ENCODE measurements at places on chromosomes 6 and 20.

GRCh38 chr6:129704708-129705107, 5.3 kb downstream of the ARHGAP18 start:
- no peak for DNase-seq

DNA sequence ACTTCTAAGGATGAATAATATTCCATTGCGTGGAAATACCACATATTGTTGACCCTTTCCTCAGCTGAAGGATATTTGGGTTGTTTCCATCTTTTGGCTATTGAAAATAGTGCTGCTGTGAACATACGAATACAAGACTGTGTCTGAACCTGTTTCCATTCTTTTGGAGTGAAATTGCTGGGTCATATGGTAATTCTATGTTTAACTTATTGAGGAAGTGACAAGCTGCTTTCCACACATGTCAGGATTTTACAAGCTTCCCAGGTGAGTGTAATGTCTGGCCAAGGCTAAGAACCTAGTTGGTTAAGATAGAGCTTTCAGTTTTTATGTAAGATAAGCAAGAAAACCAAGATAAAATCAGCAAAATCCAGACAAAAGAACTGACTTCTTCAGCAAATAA, 48.8 kb downstream of the PPP1R3G start:
- DNase-seq = no peak

DNA sequence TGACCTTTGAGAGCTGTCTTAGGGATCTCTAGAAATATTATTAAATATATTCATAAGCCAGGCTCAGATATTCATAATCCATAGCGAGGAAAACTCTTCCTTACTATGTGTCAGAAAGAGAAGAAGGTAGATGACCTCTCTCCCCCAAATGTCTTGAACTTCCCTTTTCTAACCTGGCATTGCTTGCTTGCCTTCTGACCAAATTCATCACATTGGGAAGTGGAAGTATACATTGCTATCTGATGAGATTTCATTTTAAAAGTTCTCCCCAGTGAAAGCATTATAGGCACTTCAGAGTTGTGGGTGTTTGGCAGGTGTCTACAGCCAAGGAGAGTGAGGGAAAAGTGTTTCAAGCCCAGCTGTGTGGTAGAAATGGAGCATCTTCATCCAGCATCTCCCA, 197.3 kb downstream of the ZFAND3 start:
- DNase-seq = no peak

DNA sequence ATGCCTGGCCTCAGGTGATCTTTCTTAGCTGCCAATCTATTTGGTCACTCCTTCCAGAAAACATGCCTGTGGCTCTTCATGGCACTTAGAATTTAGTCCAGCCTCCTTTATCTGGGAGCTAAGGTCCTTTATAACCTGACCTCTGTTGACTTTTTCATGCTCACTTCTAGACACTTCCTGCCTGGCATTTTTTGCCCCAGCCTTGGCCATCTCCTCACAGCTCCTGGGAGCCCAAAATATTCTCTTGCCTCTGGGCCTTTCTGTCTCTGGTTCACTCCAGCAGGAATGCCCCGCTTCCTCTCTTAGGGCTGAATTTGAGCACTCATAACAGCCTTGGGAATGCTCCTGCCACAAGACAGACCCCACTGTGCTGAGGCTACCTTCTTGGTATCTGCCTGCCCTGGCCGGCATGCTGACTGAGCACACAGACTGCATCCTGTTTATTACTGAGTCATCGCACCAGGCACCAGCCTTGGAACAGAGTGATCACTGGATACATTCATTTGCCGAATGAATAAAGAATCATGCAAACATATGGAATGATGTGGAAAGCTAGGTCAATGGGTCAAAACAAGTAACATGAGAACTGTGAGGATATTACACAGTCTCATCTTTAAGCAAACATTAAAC, 5.8 kb upstream of the EEF1E1 start:
- no peak for DNase-seq

DNA sequence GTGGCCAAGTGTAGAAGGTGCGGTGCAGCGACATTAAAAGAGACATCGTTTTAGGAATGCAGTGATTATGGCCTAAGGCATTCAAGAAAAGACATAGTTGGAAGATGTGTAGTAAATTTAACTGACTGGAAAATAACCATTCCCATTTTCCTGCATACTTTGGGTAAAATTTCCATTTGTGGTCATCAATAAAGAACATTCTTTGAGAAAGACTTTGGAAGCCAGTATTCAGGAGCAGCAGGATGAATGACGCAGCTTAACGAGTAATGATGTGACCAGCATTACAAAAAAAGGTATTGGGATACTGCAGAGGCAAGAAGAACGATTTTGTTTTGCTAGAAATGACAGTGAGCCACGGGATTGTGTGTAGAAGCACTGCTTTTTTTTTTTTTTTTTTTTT, 7.0 kb upstream of the RWDD1 start:
- no peak for DNase-seq

- no peak for DNase-seq
Measured at GRCh38 chr6:116349216-116349615, 21.5 kb upstream of the DSE start.

DNA sequence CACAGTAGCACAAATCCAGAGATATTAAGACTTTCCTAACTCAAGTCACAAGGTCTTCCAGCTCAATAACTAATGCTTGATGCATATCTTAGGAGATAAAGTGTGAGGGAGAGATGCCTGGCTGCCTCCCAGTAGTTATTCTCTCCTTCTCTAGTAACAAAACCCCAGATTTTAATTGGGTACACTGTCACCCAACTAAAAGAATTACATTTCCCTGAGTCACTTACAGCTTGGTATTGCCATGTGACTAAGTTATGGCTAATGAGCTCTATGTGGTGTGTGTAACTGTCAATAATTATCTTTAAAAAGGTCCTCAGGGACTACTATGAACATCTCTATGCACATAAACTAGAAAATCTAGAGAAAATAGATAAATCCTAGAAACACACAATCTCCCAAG, 32.0 kb downstream of the KIF6 start:
- no peak for DNase-seq

DNA sequence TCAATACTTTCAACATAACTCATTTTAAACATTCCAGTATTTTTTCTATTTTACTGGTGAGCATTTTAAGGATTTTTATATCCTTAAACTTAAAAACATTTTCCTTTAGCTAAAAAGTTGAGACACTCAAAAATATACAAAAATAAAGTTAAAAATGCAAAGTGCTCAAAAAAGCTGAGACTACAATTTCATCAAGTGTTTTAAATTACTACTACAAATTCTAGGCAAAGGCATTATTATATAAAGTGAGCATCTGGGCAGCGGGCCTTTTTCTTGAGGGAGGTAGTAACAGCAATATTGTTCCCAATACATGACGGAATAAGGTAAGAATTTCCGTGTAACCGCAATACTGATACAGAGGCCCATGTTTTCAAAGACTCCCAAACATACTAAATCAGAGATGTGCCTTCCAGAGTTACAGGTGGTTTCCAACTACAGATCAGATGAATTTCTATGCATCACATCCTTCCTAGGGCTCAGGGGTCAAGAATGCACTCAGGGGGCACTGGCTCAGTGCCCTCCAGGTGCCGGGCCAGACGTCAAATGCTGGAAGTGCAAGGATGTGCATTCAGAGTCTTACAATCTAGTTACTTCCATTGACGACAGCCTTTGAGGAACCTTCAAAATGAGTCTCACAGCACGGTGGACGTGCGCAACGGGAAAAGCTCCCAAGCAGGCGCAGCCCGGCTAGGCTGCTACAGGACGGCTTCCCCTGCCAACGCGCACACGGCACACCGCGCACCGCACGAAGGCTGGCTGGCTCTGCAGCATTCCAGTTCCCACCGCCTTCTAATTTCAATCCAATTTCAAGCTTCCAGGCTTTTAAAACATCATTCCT, 1.7 kb downstream of the PHF10 start:
- DNase-seq = peak; percentile 62

DNA sequence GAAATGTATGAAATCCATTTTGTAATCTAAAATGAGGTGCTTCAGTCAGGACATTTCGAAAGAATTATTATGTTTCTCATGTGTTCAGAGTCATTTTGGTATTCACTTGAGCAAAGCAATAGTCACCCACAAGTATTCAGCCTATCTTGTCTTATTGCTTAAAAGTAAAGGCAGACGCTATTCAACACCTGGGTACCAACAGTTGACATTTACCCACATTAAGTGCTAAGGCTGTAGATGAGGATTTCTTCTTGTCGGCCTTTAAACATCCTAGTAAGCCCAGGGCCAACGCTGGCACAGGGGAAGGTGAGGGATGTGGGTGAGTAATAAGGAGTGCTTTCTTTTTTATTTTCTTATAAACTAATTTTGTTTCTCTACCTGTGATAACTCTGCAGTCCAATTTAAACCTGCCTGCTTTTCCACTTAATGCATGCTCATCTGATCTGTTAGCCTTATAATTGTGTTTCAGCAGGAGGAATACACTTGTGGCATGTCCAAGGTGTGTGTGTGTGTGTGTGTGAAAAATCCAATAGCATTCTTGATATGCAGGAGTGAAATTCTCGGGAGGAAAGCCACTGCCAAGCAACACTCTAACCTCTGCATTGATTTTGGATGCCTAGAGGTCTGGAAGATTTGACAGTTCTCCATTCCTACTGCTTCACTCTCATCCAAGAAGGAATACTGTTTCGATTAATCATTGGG, 252.0 kb downstream of the SOX4 start:
- DNase-seq = no peak

DNA sequence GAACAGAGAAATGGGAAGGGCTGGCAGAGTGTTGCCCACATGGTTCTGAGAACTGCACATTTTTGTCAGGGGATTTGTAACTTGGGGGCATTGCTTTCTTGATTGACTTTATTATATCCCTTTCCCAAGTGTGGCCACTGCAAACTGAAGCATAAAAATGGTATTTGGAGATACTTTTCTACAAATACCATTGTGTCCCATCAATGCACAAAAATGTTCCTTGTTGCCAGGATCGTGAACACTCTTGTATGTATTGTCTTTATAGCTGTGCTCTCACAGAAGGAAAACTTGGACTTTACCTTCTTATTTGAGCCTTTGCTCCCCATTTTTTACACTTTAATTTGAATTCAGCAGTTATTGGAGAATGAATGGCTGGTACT, 57.1 kb upstream of the C20orf144 start:
- DNase-seq = no peak

- DNase-seq = no peak
Measured at GRCh38 chr20:7938058-7938457, 2.2 kb downstream of the HAO1 start.

DNA sequence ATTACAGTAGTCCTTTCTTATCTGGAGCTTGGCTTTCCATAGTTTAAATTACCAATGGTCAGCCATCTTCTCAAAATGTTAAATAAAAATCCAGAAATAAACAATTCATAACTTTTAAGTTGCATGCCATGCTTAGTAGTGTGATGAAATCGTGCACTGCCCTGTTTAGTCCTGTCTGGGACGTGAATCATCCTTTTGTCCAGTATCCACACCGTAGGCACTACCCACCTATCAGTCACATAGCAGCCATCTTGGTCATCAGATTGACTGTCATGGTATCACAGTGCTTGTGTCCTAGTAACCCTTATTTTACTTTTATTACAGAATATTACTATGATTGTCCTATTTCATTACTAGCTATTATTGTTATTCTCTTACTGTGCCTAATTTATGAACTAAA, 924.1 kb downstream of the EYS start:
- DNase-seq = no peak

All from H7 (cell line).